ENCODE measurements at places on chromosomes 6 and 20. TPM values are rescaled to one million over a fixed set of nuclear protein-coding genes. Genes with fewer than 3 reads are reported as not detected.

The PHACTR3 gene
- total RNA-seq, result not detected

The CLIC1 gene
- total RNA-seq, result 547 TPM

The RAMACL gene
- 4.1 TPM for total RNA-seq

The PHF20 gene
- 18.8 TPM for total RNA-seq

The PDE10A gene
- 89.7 TPM for total RNA-seq

The ZNF334 gene
- 2.0 TPM for total RNA-seq

The UBE2J1 gene
- 26.3 TPM for total RNA-seq

The SAMD3 gene
- total RNA-seq, result 11.8 TPM

The KHDC1L gene
- total RNA-seq, result not detected

The SERPINB6 gene
- total RNA-seq, result 103 TPM

The PNLDC1 gene
- not detected for total RNA-seq

The FRK gene
- 1.9 TPM for total RNA-seq

The PRKN gene
- 1.1 TPM for total RNA-seq
